ENCODE measurements at places on chromosomes 3 and 15.
A peak's percentile ranks its signal among the peaks of the same experiment; 100 is the strongest.

DNA sequence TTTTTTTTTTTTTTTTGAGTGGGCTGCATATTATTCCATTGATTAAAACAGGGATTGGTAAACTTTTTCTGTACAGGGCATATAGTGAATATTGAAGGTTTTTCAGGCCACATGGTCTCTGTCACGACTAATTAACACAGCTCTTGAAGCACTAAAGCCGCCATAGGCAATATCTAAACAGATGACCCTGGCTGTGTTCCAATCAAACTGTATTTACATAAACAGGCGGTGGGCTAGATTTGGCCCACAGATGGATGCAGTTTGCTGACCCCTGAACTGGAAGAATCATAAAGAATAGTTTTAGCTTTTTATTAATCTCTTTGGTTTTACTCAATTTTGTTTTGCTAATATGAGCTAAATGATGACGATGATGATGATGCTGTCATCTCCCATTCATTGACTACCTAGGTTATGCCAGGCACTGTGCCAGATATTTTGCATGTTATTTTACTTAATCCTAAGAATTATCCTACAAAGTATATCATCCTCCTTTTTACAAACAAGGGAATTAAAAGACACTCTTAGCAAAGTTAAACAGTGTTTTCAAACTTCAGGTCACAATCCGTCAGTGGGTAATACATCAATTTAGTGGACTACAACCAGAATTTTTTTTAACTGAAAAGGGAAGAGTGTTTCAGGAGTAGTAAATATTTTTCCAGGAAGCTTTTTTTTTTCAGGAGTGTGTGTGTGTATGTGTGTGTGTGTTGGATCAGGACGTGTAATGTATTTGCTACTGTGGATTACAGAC lies 54.3 kb downstream of the LMCD1 start:
- DNase-seq: no peak

DNA sequence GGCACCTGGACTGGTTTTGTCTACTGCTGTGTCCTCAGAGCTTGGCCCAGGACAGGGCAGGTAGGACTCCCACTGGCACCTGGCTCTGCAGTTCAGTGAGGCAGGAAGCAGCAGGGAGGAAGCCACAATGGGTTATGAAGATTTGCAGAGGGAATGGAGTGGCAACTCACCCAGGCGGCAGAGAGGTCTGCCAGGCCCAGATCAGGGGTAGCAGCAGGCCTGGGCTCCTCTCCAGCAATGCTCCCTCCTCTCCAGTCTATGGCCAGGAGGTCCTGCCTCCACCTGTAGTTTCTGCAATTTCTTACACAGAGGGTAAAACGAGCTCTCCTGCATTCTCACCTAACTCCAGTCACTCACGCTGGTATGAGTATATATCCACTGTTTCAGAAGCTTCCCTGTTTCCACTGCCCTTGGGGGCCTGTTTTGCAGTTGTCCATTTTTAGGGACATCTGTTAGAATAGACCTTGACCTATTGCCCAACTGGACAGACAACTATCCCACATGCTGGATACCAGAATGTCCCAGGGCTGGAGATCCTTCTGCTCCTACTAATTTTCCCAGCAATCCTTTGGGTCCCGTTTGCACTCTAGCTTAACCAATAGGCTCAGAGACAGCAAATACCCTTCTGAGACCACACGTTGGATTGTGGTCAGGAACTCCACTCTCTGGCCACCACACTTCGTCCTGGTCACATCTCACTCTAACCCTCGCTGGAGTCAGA lies 35.2 kb downstream of the HMCES start:
- peak; percentile 84 for DNase-seq

DNA sequence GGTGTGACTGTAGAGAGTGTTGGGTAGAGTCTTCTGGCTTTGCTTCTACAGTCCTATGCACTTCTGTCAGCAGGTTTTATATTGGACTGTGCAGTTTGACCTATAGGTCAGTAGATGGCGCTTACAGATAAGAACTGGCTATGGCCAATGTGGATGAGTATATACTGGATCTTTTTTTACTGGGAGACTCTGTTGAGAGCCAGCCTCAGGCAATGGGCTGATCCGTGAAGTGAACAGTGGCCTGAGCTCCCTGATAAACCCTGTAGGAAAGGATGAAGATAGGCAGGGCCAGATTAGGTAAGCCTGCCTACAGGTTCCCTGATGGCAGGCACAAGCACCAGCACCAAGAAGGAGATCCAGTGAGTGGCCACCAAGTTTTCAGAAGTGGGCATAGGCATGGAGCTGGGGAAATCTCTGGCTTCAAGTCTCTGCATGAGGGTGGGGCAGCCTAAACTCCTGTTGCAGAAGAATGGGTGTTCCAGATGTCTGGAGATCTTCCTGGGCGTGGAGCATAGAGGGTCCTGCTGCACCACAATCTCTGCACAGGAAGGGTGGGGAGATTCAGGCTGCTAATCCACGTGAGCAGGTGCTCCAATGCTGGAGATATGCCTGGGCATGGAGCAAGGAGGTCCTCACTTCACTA lies 326.0 kb upstream of the SGO1 start:
- DNase-seq: peak; percentile 62

- no peak for DNase-seq
Observed at GRCh38 chr15:96595951-96596350, 265.5 kb downstream of the NR2F2 start.

- no peak for DNase-seq
Observed at GRCh38 chr3:152964911-152965609, 130.1 kb downstream of the P2RY1 start.
